ENCODE measurements at places on chromosomes 16 and 17. TPM values are rescaled to one million over a fixed set of nuclear protein-coding genes. Genes with fewer than 3 reads are reported as not detected.

GRCh38 chr16:1291576-1291974, 17.9 kb upstream of the UBE2I start:
- DNase-seq: no peak

DNA sequence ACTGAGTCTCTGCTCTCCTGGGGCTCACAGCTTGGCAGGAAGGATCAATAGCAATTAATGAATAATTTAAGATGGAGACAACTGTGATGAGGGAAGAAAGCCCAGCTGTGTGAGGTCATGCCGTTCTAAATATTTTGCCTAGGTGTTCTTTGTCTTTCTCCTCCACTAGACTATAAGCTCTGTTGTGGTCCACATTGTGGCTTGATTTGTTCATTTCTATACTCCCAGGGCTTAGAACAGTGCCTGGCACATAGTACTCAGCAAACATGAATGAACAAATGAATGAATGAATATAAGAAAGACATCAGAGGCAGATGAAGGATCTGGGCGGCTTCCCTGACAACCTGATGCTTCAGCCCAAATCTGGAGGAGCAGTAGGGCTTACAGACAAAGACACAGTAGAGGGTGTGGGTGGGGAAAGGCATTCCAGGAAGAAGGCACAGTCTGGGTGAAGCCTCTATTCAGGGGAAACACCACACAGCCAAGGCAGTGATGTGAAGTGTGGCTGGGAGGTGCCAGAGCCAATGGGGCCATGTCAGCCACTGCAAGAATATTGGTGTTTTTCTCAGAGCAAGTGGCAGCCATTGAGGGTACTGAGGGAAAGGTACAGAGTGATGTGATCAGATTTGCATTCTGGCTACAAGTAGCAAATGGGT, 8.3 kb downstream of the CDH13 start:
- no peak for DNase-seq

DNA sequence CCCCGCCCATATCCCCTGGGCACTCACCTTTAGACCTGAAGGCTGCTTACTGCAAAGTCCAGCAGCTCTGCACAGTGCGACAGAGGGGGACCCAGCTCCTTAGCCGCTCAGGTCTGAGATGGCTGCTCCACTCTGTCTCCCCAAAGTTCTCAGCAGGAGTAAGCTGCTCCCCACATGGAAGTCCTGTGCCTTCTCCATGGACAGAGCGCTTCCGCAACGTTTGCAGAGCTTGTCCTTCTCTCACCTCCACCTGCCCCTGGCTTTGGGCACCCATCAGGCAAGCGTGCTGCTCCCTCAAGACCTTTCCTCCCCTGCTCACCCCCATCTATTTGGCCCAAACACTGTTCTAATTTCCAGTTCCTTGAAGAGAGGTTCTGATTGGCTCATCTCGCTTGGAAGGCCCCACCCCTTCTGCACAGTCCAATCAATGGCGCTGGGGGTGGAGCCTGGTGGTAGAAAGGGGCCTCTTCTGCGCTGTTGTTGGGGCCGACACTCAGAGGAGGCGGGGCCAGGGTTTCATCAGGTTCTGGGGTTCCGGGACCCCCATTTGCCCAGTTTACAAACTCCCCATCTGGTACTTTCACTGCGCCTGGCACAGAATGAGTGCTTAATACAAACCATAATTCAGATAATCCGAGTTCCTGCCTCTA, 137.2 kb downstream of the CYLD start:
- DNase-seq: no peak

DNA sequence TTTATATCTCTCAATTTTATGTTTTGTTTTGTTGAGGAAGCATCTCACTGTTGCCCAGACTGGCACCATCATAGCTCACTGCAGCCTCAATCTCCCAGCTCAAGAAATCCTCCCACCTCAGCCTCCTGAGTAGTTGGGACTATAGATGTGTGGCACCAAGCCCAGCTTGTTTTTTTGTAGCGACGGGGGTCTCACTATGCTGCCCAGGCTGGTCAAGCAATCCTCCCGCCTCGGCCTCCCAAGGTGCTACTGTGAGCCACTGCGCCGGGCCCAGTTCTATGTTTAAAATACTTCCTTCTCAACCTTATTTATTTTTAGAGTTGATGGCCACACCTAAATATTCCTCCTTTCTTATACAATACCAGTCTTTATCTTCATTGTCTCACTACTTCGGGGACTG, 1.9 kb upstream of the NFE2L1 start:
- no peak for DNase-seq

DNA sequence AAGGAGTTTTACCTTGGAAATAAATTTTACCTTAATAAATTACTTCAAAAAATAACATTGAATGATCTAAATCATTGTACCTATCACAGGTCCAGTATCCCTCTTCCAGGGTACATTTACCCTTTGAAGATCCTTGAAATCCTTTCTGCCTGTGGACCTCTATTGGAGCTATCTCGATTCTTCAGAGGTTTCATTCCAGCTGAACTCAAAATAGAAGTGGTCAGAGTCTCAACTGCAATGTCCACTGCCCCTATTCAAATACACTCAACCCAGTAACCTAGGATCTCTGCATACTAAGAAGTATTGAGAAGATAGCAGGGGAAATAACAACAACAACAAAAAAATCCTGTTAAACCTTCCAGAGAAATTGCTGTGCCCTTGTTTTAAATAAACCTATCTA, 9.3 kb downstream of the ABCA5 start:
- no peak for DNase-seq

DNA sequence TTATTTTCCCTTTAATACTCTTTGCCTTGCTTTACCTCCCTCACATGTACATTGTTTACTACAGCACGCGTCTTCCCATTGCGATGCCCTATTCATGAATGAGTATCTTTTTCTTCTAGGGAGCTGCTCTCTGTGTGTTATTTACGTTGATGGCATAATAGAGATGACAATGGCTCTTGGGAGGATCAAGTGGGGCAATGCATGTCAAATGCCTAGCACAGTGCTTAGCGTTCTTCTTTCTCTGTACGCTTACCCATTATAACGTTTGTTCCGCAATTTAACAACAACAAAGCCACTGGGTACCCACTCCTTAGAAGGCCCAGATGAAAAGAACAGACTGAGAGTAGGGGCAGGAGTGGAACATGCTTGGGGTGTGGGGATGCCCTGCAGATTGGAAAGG, 271.6 kb upstream of the TNRC6C start:
- DNase-seq: no peak

DNA sequence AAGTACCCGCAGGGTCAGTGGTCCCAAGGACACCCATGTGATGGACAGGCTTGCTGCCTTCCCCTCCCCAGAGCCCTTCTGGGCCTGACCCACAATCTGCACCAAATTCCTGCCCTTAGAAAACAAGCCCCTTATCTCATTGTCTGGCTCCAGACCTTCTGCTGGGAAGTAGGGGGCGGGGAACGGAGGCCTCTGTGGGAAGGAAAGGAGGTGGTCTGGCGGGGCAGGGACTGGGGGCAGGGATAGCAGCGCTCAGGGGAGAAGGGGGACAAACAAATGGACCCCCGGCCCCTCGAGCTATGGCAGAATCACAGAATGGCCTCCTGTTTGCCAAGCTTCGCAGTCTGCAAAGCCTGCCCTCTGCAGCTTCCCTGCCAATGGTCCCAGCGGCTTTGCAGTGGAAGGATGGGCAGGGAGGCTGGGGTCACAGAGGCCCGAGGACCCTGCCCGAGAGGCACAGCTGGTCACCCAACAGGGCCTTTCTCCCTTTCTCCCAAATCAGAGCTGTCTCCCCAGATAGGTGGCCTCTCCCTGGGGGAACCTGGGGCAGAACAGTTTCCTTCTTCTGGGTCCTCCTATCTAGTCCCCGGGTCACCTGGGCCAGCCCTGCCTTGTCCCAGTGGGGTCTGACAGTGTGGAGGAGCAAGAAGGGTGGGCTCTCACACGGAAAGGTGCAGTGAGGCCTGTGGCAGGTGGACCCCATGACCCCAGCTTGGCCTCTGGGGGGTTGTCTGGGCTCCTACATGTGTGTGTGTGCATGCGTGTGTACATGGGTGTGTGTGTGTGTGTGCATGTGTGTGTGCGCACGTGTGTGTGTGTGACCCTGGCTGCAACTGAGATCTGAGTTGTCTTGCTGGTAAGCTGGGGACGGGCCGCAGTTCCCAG, 25.5 kb downstream of the TMEM235 start:
- DNase-seq: no peak

DNA sequence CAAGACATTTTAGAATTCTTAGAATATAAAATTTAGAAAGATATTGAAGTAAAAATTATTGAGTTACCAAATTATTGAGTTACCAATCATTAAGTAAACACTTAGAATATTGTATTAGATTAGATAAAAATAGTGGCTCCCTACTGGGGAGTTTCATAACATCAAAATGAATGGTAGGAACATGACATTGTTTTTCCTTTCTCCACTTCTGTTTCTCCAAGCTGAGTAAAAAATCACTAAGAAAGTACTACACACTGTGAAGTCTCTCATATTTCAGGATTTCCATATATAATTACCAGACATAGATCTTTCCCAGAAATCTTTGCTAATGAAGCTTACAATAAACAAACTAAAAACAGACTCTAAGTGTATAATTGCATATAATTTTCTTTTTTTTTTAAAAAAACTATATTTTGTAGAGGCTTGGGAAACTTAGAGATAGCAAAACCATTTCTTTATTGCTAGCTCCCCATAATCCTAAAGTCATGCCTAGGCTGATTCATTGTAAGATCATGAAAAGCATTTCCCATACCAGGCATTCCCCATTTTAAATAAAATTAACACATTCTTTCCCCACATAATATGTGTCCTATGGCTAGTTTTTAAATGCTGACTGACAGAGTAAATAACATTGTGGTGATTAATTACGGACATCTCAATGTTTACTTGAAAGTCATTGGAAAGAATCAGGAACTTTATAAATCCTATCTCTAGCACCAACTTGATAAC, 1408.7 kb upstream of the GOT2 start:
- DNase-seq: no peak

DNA sequence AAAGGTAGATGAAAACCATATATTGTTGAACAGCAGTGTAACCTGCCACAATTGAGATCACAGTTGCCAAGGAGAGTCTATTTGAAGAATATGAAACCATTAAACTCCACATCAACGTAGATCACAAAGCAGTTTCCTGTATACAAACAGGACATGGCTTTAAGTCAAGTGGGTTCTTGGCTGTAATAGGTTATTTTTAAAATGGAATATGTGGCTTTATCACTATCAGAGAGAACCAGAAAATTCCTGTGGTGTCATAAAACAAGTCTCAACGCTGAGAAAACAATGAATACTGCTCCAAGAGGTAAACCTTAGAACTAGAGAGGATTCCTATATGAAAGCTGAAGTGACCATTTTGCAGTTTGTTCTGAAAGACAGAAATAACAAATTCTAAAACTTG, 999.7 kb downstream of the CDH11 start:
- peak; percentile 64 for DNase-seq

DNA sequence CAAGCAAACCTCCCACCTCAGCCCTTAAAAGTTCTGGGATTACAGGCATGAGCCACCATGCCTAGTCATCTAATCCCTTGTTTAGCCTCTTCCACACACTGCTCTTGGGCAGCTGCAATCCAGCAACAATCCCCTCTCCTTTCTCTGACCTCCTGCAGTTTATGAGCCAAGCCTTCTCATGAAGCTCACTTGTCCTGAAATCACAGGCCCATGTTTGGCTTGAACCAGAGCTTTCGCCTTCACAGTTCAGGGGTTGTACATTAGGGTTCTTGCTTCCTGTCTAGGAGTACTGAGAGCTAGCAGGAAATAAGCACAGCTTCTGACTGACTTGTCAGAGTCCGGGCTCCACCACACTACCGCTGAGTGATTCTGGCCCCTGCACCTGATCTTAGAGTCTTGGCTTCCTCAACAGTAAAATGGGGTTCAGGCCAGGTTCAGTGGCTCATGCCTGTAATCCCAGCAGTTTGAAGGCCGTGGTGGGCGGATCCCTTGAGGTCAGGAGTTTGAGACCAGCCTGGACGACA, 16.3 kb downstream of the ERAL1 start:
- DNase-seq: no peak

Gene REXO5
- 3.4 TPM for total RNA-seq

Gene SDR42E1
- total RNA-seq: not detected

Gene TBC1D3C
- not detected for total RNA-seq

All from PC-3 (cell line).